Calu3 (cell line): ENCODE measurements at places on chromosomes 6 and 20. TPM values are rescaled to one million over a fixed set of nuclear protein-coding genes. Genes with fewer than 3 reads are reported as not detected.

The ZHX3 gene
- total RNA-seq = 22.7 and 24.1 TPM in 2 replicates

The SLC22A2 gene
- not detected in 2 replicates for total RNA-seq

The RRAGD gene
- total RNA-seq = 1.3 and 1.7 TPM in 2 replicates

The GGTLC1 gene
- not detected in 2 replicates for total RNA-seq

The TOX2 gene
- total RNA-seq = not detected in 2 replicates

GRCh38 chr6:158361961-158362669 lies 49.9 kb downstream of the TULP4 start:
- H3K4me3 ChIP-seq = no peak overlapping the region
- no peaks in the 10 kb centered on the region for H3K36me3 ChIP-seq
- no peak for DNase-seq
- H3K4me1 ChIP-seq = peaks cover 9% of the 10 kb centered on the region
- no peak overlapping the region for H3K27ac ChIP-seq
- H3K27me3 ChIP-seq = no peaks in the 10 kb centered on the region

DNA sequence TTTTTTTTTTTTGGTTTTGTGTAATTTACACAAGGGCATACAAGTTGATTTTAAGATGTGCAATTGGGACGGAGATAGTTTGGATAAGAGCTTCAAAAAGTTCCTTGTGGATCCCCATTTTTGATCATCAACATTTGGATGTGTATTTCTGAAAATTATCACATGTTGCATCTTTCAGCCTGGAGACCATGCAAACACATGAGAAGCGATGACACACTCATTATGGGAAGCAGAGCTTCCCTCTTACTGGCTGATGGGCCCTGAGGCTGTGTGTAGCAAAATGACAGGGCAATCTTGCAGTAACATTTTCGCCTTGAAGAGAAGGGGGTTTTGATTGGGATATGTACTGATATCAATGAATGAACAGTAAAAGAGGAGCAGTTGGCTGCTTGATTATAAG lies 22.0 kb upstream of the RIPK1 start:
- no peak overlapping the region for H3K4me3 ChIP-seq
- H3K36me3 ChIP-seq = peaks cover 4% of the 10 kb centered on the region
- peaks cover 20% of the 10 kb centered on the region for H3K27me3 ChIP-seq
- DNase-seq = no peak
- H3K27ac ChIP-seq = no peak overlapping the region
- H3K4me1 ChIP-seq = no peaks in the 10 kb centered on the region

DNA sequence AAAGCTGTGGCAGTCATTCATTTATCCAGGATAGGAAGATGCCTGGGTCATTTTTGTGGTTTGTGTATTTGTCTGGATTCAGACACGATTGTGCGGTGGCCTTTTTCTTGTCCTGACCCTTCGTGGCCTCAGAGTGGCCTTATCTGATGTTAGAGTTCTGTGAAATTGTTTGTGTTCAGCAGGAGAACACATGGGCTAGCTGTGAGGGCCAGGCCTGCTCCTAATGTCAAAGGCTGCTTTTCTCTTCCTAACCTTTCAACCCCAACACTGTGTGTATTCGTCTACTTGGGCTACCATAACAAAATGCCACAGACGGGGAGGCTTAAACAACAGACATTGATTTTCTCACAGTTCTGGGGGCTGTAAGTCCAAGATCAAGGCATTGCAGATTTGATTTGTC lies 321.8 kb downstream of the CD83 start:
- H3K27ac ChIP-seq = no peak overlapping the region
- DNase-seq = no peak
- H3K4me3 ChIP-seq = no peak overlapping the region
- no peaks in the 10 kb centered on the region for H3K27me3 ChIP-seq
- H3K36me3 ChIP-seq = no peaks in the 10 kb centered on the region
- H3K4me1 ChIP-seq = no peaks in the 10 kb centered on the region

GRCh38 chr6:33856655-33857054 lies 52.9 kb upstream of the MLN start:
- H3K27ac ChIP-seq = no peak overlapping the region
- no peak overlapping the region for H3K4me3 ChIP-seq
- H3K4me1 ChIP-seq = no peaks in the 10 kb centered on the region

DNA sequence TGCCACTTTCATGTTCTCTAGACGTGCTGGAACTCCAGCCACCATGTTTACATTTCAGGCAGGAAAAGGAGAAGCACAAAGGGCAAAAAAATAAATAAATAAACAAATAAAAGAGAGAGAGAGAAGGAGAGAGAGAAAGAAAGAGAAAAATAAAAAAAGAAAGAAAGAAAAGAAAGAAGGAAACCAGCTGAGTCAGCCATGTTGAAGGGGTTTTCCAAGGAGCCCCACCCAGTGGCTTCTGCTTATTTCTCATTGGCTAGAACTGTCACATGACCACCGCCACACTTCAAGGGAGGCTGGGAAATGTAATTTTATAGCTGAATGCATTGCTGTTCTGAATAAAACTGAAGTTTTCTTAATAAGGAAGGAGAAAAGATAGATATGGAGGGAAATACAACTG lies 71.1 kb downstream of the BFSP1 start:
- no peak overlapping the region for H3K4me3 ChIP-seq
- H3K27me3 ChIP-seq = peaks cover 13% of the 10 kb centered on the region
- DNase-seq = no peak
- no peaks in the 10 kb centered on the region for H3K36me3 ChIP-seq

DNA sequence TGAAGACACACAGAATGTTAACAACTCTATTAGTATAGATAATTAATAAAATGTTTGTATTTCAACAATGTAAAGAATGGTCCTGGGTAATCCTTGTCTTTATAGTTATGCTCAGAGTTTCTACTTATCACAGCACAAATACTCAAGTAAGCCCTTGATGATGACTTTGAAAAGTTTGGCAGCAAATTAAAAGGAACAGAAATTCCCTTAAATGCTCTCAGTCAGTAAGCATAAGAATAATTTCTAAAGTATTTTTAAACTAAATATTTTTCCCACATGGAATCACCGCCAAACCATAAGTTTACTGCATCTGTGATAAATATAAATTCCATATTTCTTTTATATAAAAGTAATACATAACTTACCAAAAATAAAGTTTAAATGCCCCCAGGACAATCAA lies 96.1 kb downstream of the COL12A1 start:
- H3K4me3 ChIP-seq = no peak overlapping the region
- H3K36me3 ChIP-seq = no peaks in the 10 kb centered on the region
- H3K4me1 ChIP-seq = peaks cover 17% of the 10 kb centered on the region
- no peak overlapping the region for H3K27ac ChIP-seq
- no peaks in the 10 kb centered on the region for H3K27me3 ChIP-seq
- DNase-seq = no peak

DNA sequence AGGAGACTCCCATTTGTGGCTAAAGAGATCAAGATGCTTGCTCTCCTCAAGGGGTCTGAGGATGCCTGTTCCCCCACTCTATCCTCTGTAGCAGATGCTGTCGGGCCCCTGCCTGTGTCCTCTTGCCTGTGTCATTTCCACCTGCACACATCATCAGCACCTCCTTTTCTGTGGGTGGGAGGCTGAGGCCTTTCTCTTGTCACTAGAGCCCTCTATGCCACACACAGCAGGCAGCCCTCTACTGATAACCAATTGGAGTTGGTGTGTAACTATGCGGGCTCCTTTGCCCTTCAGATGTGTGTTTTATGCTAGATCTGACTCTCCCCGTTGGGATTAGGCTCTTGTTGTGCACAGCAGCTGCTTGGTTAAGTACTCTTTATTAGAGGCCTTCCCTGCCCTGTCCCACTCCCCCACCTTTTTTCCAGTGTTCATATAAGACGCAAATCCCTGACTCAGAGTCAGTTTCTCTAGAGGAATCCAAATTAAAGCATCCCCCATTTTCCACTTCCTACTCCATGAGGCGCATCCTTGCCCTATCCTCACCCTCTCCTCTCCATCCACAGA lies 7.7 kb downstream of the TREML2 start:
- peaks cover 100% of the 10 kb centered on the region for H3K27me3 ChIP-seq
- H3K4me3 ChIP-seq = no peak overlapping the region
- no peaks in the 10 kb centered on the region for H3K4me1 ChIP-seq
- no peaks in the 10 kb centered on the region for H3K36me3 ChIP-seq
- no peak overlapping the region for H3K27ac ChIP-seq
- no peak for DNase-seq

DNA sequence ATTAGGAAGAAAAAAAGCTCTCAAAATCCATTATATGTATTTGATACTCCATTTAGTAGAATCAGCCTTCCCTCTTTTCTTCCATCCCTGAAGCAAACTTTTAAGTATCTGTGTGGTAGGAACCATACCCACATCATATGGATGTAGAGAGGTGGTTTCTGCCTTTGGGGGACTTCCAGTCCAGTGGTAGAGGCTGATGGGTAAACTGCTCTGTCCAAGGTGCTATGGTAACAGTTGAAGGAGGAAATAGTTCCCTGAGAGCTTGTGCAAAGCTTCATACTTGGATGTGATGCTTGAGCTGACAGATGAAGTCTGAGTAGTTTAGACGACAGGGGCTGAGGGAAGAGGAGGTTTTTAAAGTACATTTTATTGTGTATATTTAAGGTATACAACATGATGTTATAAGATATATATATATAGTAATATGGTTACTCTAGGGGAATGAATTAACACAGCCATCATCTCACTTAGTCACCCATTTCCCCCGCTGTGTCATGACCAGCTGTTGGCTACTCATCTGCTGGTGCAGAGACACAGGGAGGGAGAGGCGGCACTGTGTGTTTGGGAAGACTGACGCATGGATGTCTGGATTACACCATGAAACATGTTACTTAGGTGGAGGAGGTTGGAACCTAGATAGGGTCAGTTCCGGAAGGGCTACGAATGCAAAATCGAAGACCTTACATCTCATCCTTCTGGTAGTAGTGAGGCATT lies 185.2 kb downstream of the FARS2 start:
- no peak overlapping the region for H3K4me3 ChIP-seq
- no peaks in the 10 kb centered on the region for H3K4me1 ChIP-seq
- no peak overlapping the region for H3K27ac ChIP-seq
- no peak for DNase-seq
- H3K27me3 ChIP-seq = no peaks in the 10 kb centered on the region
- no peaks in the 10 kb centered on the region for H3K36me3 ChIP-seq

DNA sequence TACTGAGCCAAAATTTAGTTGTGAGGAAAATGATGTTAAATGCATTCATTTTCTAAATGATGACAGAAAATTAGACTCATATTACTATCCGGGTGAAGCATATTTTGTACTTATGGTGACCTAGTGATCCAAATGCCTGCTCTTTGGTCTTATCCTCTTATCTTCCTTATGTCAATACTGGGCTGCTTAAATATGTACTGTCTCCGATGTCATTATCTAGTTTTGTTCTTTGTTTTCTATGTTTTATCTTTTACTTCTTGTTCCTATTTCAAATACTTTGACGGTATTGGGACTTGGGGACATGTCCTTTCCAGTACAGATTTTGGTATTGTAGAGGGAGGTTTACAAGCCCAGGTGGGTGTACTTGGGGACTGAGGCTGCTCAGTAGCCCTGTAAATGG lies 124.6 kb upstream of the ESR1 start:
- H3K4me3 ChIP-seq = no peak overlapping the region
- H3K4me1 ChIP-seq = no peaks in the 10 kb centered on the region
- DNase-seq = no peak
- no peaks in the 10 kb centered on the region for H3K36me3 ChIP-seq

DNA sequence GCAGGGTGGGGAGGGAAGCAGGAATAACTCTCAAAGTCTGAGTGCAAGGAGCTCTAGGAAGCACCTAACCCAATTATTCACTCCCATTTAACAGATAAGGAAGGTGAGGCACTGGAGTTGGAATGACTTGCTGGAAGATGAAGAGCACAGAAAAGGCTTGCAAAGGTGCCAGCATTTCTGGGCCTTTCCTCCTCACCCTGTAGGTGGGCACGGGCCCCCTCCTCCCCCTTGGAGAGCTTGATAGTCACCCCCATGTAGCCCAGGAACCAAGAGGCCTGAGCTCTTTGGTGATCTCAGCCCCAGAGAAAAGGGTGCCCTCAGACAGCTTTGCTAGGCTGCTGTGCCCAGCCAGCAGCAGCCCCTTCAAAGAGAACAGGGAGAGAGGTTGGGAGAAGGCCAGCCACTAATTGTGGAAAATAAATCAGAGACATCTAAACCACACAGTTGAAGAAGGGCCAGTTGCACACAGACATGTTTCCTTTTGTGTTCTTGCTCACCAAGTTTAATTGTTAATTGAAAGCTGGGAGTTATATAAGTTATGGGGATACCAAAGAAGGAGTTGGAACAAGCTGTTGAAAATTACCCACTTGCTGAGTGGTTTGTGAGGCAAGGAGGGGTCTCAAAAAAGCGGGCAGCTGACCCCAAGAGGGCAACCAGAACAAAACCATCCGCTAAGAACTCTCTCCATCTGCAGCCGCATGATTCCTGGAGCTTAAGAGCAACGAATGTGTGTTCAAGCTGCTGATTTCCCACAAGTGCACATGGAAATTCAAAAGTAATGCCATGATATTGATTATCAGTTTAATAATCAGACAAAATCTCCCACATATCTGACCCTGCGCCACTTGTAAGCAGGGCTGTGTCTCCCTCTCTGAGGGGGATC lies 77.0 kb downstream of the MRPL14 start:
- no peaks in the 10 kb centered on the region for H3K36me3 ChIP-seq
- peaks cover 55% of the 10 kb centered on the region for H3K4me1 ChIP-seq
- no peaks in the 10 kb centered on the region for H3K27me3 ChIP-seq
- DNase-seq = no peak

GRCh38 chr6:127114214-127114760 lies 4.2 kb upstream of the RSPO3 start:
- H3K27me3 ChIP-seq = peaks cover 48% of the 10 kb centered on the region
- no peak overlapping the region for H3K4me3 ChIP-seq

- H3K4me3 ChIP-seq = no peak overlapping the region
- H3K27ac ChIP-seq = no peak overlapping the region
- H3K36me3 ChIP-seq = no peaks in the 10 kb centered on the region
- no peak for DNase-seq
Observed at GRCh38 chr6:135231469-135231844, 50.3 kb downstream of the MYB start.

DNA sequence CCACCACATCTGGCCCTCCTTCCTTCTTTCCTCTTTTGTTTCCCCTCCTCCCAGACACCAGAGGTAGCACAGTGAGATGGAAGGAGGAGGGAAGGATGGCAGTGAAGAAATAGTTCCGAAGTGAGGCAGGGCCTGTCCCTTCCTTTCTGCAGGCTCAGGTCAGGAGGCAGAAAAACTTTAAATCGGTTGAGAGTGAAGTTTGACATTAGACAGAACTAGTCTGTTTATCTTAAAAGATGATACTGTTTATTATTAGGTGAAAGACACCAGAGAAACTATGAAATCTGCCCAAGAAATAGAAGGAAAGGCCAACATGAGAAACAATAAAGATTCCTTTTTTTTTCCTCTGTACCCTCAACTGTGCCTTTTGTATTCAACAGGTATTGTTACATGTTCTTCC lies 670.3 kb downstream of the UTRN start:
- H3K4me1 ChIP-seq = peaks cover 11% of the 10 kb centered on the region
- no peak overlapping the region for H3K27ac ChIP-seq
- no peaks in the 10 kb centered on the region for H3K27me3 ChIP-seq
- no peak for DNase-seq
